ENCODE measurements at places on chromosomes 3 and 15.

DNA sequence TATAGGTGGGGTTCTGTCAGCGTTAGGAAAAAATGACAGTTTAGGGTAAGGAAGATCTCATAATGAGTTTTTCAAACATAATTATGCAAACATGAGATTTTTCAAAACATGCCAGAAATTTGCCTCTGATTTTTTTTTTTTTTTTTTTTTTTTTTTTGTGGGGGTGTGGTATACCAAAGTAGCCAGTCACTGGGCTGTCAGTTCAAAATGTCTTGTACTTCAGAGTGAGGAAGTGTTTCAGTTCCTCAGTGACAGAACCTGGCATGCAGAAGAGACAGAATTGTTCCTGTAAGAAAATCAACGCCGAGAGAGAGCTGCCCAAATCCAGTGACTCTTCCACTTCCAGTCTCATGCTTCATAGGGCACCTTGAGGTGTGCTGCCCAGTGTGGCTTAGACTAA is 9.7 kb downstream of the NCBP2 start:
- no peak for DNase-seq

DNA sequence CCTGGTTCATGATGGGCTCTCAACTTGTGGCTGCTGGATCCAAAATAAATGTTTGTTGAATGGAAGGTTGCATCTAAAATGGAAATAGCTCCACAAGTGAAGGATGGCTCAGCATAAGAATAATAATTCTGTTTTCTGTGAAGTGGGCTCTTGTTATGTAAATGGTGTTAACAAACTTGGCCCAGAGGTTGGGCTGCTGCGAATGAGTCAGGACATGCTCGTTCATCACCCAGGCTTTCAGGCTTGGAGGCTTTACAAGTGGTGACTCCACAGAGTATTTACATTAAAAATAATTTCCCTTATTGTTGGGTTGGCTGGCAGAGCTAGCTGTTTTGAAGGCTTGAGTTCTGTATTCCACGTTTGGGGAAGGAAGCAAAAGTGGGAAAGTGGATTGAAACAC is 60.5 kb downstream of the ITGB5 start:
- DNase-seq: no peak

- DNase-seq: no peak
Observed at GRCh38 chr3:107644631-107645030, 121.9 kb downstream of the BBX start.

DNA sequence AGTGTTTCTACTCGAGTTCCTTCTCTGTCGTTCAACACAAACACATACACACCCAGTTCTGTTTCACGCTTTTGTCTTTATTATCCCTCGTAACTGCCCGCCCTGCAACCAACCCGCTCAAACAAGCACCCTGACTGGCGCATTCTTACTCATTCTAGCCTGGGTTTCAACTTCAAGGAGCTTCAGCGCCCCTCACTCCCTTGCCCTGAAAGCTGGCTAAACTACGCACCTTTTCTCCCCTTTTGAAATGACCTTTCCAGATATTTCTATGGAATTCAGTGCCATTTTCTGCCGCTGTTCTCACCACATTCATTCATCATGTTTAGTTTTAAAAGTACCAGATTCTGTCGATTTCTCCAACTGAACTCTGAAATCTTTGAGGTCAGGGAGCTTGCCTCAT is 653 bp upstream of the MFSD1 start:
- DNase-seq: no peak

DNA sequence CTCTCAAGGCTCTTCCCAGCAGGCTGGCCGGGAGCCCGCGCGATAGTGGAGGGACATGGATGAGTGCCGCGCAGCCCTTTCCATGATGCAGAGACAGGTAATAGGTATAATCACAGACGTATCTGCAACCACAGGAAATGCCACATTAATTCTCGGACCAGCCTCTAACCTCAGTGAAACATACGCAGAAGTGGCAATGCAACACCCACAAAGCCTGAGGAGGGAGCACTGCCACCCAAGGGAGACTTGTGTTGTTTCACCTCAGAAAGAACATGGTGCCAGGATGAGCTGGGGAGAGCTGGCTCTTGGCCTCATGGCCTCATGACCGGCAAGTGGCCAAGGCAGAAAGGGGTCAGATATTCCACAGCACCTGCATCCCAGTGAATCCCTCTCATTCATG is 39.0 kb downstream of the PGPEP1L start:
- DNase-seq: no peak

DNA sequence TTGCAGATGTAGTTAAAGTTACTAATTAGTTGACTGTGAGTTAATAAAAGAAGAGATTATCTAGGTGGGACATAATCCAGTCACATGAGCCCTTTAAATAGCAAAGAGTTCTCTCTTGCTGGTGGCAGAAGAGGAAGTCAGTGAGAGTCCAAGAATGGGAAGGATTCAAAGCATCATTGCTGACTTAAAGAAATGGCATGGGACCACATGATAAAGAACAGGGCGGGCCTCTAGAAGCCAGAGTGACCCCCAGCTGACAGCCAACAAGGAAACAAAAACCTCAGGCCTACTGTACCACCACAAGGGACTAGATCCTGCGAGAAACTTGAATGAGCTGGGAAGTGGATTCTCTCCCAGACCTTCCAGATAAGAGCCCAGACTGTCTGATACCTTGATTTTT is 447.2 kb upstream of the CCDC54 start:
- DNase-seq: no peak

DNA sequence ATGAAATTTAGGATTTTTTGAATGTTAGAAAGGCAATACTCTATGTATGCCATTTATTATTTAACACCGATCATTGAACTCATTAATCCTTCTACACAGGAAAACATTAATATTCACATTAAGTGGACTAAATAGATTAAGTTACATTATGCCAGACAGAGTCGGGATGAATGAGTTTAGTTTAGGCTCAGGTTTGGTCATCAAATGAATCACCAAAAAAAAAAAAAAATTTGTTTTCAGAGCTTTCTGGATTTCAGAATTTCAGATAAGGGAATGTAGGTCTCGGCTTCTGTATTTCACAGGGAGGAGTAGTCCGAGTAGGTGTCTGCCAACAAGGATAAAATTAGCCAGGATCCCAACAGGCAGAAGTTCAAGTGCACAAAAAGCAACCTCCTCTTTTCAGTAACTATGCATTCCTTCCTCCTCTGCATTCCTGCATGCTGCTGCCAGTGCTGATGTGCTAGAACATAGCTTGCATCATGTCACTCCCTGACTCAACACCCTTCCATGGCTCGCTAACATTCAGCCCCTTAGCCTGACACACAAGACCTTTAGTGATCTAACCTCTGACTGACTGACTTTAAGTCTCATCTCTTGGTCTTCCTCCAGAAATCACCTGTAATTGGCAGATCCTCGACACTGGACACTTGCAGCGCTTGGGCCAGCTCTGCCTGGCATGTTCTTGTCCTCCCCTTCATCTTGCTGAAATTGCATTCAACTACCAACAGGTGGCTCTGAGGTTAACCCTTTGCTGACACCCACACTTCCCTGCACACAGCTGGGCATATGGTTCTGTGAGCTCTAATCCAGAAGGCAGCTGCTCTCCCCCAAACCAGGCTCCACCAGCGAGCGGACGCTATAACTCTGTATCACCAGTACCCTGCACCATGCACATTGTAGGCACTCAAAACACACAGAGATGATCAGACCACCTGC is 145.4 kb upstream of the PROK2 start:
- no peak for DNase-seq

- no peak for DNase-seq
Observed at GRCh38 chr3:79369306-79369705, 398.5 kb downstream of the ROBO1 start.

GRCh38 chr3:186212611-186213010 is 103.7 kb upstream of the ETV5 start:
- no peak for DNase-seq

DNA sequence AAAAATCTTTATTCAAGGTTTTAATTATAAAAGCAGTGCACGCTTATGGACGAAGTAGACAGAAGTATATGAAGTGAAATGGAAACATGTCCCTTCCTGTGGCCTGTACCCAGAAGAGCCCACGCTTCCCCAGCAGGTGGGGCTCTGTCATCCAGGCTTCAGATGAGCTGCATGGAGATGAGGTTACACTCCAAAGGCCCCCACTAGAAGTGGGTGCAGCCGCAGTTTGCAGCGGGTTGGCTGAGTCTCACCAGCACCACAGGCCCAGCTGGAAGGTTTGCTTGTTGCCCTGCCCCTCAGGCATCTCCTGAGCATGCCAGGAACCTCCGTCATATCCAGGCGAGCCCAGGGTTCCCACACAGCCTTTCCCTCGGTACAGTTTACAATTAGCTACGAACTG is 33.1 kb downstream of the PRR20G start:
- DNase-seq: no peak

GRCh38 chr3:126850370-126851085 is 132.4 kb upstream of the PLXNA1 start:
- DNase-seq: no peak

DNA sequence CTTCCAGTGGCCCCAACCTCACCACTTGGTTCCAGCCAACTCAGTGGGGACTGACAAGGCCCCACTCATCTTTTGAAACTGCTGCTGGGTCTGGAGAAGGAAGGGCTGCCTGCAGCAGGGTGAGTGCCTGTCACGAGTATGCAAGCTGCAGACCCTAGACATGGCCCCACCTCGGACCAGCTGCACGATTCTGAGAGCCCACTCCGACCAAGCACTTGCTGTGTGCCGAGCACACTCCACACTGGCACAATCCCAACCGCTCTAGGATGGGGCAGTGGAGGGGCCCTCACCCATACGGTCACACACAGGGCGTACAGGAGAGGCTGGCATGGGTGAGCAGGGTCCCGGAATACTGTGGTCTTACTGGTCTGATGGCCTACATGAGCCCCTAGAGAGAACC is 8.0 kb upstream of the PLXND1 start:
- DNase-seq: no peak

Measured in NCI-H510A (cell line).